NCI-H748 treated with DMSO at 0.1 percent for 48 hours (cell line): ENCODE measurements at places on chromosomes 5 and 9.

DNA sequence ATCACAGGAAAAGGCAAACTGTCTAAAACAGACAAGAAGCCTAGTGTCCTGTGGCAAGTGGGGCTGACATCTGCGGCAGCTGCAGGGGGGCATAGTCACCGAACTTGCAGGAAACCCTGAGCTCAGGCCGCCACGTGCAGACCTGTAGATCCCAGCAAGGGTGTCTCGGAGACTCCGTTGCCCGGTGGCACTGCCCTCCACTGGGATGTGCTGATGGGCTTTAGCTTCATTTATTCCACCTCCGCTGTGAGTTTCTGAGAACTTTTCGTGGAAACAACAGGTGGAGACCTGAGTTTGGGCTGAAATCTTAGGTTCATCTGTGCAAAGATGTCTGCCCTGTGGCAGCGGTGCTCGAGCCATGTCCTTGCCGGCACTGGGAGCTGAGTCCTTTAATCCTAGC is 22.1 kb downstream of the CEP72 start:
- DNase-seq = no peak

DNA sequence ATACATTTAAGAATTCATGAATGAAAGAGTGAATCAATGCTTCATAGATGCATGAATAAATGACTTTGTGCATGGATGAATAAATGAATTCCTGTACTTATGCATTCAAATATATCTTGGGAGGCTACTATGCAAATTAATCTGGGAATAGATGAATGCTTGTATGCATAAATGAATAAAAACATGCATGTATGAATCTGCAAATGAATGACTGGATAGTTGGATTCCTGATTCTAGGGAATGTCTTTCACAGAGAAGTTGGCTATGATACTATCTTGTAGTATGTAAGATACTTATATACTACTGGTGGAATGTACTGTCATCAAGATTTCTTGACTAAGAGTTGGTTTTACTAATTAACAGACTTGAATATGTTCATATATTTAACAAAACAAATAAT is 75.3 kb upstream of the ASTN2 start:
- no peak for DNase-seq

DNA sequence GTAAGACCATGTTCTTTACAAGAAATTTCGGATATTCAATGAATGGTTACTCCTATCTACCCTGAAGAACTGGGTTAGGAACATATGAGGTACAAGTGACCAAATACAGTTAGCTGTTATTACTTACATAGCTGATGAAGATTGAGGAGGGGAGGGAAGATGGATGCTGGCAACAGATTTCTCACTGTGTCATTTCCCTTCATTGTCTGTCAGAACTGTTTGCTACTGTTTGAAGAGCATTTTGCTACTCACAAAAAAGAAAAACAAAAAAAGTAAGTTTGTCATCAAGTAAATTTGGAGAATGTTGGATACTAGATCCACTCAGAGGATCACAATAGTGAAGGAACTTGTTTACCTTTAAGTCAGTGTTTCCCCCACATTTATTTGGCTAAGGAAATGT is 53.7 kb downstream of the ENC1 start:
- no peak for DNase-seq

- no peak for DNase-seq
Observed at GRCh38 chr5:81850501-81851357, 99.8 kb upstream of the SSBP2 start.

GRCh38 chr5:11504886-11505193 is 399.4 kb downstream of the CTNND2 start:
- no peak for DNase-seq

- no peak for DNase-seq
Observed at GRCh38 chr5:175623088-175623487, 34.8 kb upstream of the HRH2 start.

DNA sequence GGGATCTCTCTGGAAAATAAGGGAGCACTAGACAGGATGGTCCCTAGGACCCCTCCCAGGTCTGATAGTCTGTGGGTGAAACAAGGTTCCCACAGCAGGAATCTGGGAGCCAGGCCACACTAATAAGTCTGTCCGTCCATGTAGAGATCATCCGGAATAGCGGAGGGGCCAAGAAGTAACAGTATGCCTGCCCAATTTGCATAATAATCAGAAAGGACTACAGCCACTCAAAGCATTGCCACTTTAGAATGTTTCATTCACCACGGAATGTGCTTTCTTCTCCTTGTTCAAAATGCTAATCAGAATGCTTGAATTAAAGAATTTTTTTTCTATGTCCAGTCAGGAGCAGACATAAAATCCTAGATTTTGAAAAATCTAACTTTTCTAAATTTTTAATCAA is 254.9 kb downstream of the ACTL7B start:
- no peak for DNase-seq

- DNase-seq = no peak
Observed at GRCh38 chr9:97524424-97524823, 23.0 kb downstream of the TMOD1 start.

GRCh38 chr5:69156456-69156855 is 10.5 kb upstream of the CCNB1 start:
- DNase-seq = no peak

DNA sequence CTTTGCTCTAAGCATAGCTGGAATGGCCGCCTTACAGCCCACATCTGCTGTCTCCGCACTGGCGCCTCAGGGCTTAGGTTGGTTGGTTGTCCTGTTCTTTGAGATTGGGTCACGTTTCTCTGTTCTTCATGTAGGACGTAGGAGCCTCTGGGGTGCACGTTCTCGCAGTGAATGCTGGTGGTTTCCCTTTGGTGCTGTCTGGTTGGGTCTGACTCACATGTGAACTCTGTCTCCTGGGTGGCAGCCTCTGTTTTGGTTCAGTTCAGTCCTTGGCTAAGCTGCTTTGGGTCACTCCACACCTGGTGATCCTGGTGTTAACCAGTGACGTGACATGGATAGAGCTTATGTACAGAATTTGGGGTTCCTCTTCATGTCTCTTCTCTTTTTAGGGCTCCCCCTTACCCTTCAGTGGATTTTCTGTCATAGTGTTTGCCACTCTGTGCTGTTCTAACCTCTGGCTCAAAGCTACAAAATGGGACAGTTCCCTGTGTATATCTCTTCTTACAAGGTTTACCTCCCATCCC is 12.6 kb upstream of the LPCAT1 start:
- no peak for DNase-seq

DNA sequence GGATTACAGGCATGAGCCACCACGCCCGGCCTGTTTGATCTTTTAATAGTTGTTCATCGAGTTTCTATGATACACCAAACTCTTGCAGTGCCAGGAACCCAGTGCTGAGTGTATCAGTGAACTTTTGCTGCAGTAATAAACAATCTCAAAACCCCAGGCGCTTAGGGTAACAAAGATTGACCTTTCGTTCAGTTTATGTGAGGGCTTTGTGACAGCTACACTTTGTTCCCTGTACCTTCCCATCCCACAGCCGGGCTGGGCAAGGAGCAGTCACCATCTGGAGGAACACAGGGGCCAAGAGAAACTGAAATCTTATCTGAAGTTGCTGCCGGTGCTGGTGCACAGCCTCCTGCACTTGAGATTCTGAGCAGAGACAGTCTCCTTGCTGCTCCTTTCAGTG is 17.2 kb upstream of the WNK2 start:
- no peak for DNase-seq

DNA sequence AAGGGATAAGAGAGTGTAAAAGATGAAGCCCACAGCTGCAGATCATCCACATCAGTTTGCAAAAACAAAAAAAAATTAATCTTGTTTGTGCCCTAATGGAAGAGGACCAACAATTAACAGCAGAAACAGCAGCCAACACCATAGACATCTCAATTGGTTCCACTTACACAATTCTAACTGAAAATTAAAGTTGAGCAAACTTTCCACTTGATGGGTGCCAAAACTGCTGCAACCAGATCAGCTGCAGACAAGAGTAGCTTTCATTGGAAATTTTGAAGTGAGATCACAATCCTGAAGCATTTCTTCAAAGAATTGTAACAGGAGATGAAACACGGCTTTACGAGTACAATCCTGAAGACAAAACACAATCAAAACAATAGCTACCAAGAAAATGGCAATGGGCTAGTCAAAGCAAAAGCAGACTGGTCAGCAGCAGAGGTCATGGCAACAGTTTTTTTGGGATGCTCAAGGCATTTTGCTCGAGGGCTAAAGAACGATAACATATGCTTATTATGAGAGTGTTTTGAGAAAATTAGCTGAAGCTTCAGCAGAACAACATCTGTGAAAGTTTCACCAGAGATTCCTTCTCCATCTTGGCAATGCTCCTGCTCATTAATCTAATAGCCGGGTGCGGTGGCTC is 4.1 kb upstream of the RBM27 start:
- DNase-seq = no peak

DNA sequence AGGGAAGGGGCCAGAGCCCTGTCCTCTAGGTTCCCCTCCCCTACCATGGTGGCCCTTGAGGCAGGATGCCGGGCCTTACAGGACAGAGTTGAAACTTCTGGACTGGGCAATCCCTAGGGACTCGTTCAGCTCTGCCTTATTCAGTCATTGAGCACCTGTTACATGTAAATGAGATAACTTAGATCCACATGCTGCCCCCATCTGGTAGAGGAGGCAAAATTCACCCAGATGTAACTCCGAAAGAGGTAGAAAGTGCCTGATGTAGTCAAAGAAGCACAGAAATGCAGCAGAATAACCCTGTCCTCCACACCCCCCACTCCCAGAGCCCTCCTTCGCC is 1.5 kb downstream of the GGTA1 start:
- peak; percentile 77 for DNase-seq

GRCh38 chr5:73254642-73255041 is 81.6 kb downstream of the TMEM174 start:
- DNase-seq = no peak

DNA sequence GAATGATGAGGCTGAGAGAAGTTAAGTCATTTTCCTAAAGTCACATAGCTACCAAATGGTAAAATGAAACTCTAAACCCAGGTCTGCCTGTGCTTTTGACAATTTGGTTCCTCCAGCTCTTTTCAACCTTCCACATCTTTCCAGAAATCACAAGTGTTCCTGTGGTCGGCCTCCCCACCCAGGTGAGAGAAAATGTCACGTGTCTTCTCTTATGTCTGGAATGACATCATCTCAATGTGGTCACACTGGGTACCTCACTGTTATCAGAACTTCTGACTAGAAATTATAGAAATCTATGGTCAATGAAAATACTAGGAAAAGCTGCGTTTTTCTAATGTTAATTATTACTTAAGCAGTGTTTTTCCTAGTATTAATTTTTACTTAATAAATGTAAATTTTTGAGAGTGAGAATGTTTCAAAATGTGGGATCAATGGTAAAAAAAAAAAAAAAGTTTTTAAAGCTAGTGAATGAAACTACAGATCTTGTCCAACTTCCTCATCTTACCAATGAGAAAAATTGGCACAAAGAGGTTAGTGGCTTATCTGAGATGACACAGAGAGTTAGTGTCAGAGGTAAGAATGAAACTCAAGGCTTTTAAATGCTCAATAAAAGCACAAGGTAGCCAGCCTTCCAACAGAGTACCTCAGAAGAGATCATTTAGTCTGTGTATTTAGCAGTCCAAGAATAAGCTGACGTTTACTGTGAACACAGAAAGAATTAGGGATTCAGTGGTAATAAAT is 228.7 kb upstream of the NR4A3 start:
- no peak for DNase-seq

GRCh38 chr9:119991797-119992196 is 588.2 kb downstream of the CDK5RAP2 start:
- DNase-seq = no peak

DNA sequence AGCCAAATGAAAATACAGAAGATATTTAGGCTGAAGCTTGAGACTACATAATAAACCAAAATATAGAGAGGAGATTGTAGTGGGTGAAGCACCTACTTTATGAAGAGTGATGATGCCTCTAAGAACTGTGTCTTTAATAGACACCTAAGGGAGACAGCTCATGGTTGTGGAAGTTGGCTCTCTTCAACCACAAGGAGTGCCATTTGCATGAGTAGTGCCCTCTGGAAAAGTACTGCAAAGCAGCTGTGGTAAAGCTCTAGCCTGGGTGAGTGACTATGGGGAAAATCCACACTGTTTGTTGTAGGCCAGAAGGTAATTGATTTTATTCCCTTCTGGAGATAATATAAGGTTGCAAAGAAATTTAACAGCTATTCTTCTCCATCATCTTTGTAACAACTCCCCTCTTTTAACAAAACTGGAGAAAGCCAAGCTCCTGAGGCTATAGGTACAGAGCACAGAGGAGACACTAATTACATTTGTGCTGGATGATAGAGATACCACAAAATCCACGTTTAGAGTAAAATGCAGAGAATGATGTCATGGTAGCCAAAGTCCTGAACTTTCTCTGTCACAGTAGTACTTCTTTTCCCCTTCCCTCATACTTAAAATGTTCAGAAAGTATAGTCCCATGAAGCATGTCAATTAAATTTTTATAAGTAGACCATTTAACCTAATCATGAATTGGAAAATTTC is 122.8 kb downstream of the STARD4 start:
- no peak for DNase-seq

- DNase-seq = no peak
Observed at GRCh38 chr9:117080765-117081390, 334.0 kb downstream of the ASTN2 start.
